H1 (cell line): ENCODE measurements at places on chromosomes 3 and 15. TPM values are rescaled to one million over a fixed set of nuclear protein-coding genes. Genes with fewer than 3 reads are reported as not detected.

The LNP1 gene
- 8.0 and 8.7 TPM in 2 replicates for total RNA-seq

The IL1RAP gene
- 2.7 and 3.9 TPM in 2 replicates for total RNA-seq

The HMCES gene
- total RNA-seq, result 46.7 and 49.5 TPM in 2 replicates

The GYG1 gene
- total RNA-seq, result 31.0 and 34.2 TPM in 2 replicates

The BUB1B gene
- total RNA-seq, result 144 and 153 TPM in 2 replicates

The LIPH gene
- 0.44 TPM in 1 of 2 replicates, not detected in the other for total RNA-seq

The MYL3 gene
- total RNA-seq, result not detected in 2 replicates

The STAB1 gene
- total RNA-seq, result 1.8 and 1.9 TPM in 2 replicates

The ARL14 gene
- not detected in 2 replicates for total RNA-seq
